Prostate gland (tissue), 2 donors: ENCODE measurements at places on chromosomes 1 and 21. TPM values are rescaled to one million over a fixed set of nuclear protein-coding genes. Genes with fewer than 3 reads are reported as not detected.

CENPF gene
- total RNA-seq = 10.9 TPM

AMY1A gene
- 1.9 TPM for total RNA-seq

OR2M3 gene
- 0.06 TPM for total RNA-seq

WARS2 gene
- total RNA-seq = 22.0 TPM

DNA sequence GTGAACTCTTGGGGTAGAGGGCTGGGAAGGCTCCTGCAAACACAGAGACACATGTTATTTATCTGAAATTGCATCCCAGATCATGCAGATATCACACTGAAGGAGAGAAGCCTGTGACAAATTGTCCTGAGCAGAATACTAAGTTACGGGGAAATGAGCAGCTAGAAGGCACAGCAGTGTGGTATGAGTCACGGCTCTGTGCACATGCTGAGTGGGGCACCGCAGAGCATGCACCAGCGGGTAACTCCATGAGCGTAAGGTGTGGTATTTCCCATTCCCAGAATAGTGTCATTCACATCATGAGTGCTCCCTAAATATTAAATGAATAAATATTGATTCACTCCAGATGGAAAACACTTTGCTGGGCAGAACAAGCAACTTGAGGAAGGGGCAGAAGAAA is 21.3 kb upstream of the FCRL2 start:
- no peak overlapping the region for H3K4me3 ChIP-seq
- no peak overlapping the region for H3K27ac ChIP-seq
- no peak for DNase-seq
- H3K4me1 ChIP-seq = no peaks in the 10 kb centered on the region
- H3K27me3 ChIP-seq = no peaks in the 10 kb centered on the region

ENAH gene
- total RNA-seq = 36.4 TPM

- H3K36me3 ChIP-seq = no peaks in the 10 kb centered on the region
- H3K27me3 ChIP-seq = no peaks in the 10 kb centered on the region
- no peaks in the 10 kb centered on the region for H3K4me1 ChIP-seq
- H3K27ac ChIP-seq = no peak overlapping the region
- no peak for DNase-seq
- no peak overlapping the region for H3K4me3 ChIP-seq
Measured at GRCh38 chr1:222555992-222556615, 8.2 kb upstream of the HHIPL2 start.

TNFRSF9 gene
- not detected for total RNA-seq
